ENCODE measurements at places on chromosomes 5 and 9.
A peak's percentile ranks its signal among the peaks of the same experiment; 100 is the strongest.

DNA sequence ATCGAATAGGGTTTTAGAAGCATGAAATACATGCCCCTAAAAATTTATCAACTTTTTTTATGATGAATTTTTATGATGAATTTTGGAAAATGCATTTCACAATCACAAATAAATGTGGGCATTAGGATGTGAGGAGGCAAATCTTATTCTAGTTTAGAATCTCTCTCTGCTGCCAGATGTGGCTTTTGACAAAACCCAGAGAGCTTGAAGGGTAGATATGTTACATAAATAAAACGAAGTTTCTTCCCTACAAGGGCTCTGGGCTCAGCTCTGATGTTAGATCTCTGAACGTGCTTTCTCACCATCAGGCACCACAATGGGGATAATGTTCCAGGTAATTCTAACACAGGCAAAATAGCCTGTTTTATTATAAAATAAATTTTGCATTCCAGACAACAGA is 102.3 kb upstream of the ADAMTSL1 start:
- no peak for DNase-seq

- DNase-seq: no peak
These were observed 13.9 kb downstream of the SUSD3 start for GRCh38 chr9:93072383-93072795.

DNA sequence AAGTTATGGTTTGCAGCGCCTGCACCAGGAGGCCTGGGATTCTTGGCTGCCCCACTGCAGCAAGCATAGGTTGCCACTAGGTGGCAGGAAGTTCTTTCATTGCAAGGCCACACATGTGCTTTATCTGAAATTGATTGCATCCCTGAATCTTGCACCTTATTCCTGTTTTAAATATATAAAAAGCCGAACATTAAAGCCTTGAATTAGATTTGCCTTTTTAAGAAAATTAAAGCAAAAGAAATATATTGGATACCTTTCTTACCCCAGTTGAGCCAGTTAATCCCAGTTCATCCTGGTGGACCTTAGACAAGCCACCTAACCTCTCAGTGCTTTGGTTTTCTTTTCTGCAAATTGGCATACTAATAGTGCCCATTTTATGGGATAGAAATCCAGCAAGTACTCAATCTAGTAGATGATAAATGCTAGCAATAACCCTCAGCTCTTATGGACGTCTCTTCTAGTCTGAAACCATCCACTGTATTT is 6.3 kb upstream of the TRMT10B start:
- peak; percentile 3 for DNase-seq

DNA sequence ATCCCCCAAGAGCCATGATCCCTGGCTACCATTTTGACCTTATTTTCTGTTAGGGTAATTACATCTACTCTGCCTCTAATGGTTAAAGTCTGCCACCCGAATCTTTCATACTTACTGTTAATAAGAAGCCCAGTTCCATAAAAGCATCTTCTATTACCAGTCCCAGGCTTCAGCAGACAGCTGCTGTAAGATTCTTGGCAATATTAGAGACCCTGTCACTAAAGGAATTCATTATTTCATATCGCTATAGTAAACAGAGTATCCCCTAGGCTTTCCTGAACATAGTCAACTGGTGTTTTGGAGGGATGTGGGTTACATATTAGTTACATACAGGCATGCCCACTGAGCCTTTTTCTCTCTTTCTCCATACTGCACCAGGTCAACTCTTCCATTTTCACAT is 608.7 kb upstream of the SEMA6A start:
- DNase-seq: no peak

DNA sequence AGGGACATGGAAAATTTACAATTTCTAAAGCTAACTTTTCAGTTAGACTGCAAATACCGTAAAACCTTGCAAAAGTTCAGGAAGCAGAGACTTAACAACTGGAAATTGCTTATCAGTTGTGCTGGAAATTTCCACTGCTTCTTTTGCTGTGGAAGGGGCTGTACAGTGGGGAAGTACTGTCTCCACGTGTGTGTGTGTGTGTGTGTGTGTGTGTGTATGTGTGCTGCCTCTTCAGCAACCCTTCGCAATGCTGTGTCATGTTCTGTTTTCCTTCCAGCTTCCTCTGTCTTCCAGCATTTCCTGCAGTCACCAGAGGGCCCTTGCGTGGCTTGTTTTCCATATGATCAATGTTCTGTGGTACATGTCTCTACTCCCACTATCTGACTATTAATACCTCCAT is 87.5 kb upstream of the RANBP3L start:
- no peak for DNase-seq

DNA sequence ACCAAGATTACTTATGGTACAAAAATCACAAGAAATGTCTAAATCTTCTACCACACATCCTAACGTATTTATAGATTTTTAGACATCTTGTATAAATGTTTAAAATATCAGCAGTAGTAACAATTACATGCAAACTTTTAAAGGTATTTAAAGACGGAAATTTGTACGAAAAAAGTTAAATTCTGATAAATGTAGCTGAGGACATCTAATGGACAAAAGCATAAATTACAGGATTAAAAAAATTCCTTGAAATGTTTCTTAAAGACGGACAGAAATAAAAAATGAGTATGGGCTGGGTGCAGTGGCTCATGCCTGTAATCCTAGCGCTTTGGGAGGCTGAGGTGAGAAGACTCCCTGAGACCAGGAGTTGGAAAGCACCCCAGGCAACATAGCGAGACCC is 15.8 kb downstream of the ERCC8 start:
- no peak for DNase-seq

DNA sequence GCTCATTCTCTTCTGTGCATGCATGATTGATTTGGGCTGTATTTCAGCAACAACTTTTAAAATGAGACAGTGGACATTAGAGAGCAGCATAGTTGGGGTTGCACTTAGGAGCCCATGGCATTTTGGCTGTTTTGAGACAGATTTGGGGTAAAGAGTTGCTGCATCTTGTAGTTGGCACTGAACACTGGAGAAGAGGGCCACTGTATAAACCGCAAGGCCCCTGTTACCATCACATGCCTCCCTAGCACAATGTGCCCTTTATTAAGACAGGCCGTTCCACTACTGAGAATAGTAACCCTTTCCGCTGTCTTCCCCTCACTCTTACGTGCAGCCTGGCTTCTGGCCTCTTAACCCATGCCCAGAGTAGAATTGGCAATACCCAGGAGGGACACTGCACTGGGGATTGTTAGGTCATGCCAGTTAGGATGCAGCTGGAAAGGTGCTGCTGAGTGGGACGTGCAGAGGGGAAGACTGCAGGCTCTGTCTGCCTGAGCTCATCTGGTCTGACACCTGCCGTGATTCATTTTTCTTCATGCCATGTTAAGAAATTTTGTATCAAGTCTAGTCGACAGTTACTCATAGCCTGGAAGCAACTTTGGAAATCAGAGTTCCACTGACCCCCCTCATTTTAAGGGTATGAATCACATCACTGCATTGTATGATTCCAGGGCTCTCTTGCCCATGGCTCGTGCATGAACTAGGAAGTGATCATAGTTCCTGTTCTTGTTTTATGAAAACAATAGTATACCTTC is 146.9 kb upstream of the DMRT1 start:
- DNase-seq: no peak

GRCh38 chr9:90894986-90895687 is 93.5 kb downstream of the SYK start:
- no peak for DNase-seq

- no peak for DNase-seq
These were observed 497.3 kb upstream of the WWC1 start for GRCh38 chr5:167794121-167794520.

GRCh38 chr5:32232441-32233219 is 58.5 kb upstream of the GOLPH3 start:
- DNase-seq: peak; percentile 52

- DNase-seq: no peak
These were observed 4.9 kb upstream of the AKNA start for GRCh38 chr9:114392749-114393112.

DNA sequence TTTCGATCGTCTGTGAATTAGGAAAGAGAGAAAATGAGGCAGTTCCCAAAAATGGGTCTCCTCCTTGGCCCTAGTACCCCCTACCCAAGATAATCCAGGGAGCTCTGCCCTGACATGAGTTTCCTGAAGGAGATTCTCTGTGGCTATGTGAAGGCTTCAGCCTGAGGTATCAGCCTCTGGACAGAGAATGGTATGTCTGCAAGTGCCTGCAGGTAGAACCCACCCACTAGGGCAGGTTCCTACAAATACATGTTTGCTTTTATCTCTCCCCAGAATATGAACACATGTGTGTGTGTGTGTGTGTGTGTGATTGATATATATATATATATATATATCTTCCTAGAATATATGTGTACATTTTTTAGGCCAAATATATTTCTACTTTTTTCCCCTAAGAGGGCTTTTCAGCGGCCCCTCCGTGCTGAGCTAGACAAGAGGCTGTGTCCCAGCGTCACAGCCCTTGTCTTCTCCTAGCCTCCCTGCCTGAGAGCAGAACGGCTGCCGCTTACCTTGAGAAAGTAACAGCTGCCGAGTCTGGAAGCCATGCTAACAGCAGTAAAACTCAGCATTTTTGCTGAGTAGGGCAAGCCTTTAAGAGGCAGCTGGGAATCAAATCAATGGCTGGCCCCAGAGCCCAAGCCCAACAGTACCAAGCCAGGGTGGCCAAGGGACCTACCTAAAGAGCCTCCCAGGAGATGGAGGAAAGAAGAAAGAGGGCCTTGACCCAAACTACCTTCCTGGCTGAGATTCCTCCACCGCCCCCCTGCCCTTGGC is 2.1 kb downstream of the BRINP1 start:
- no peak for DNase-seq

Measured in stimulated activated CD8-positive, alpha-beta memory T cell treated with anti-CD3 and anti-CD28 coated beads, Interleukin-4, amount 100 ng/mL, for 4 hours (primary cell).